ENCODE measurements at places on chromosomes 13 and 19.

DNA sequence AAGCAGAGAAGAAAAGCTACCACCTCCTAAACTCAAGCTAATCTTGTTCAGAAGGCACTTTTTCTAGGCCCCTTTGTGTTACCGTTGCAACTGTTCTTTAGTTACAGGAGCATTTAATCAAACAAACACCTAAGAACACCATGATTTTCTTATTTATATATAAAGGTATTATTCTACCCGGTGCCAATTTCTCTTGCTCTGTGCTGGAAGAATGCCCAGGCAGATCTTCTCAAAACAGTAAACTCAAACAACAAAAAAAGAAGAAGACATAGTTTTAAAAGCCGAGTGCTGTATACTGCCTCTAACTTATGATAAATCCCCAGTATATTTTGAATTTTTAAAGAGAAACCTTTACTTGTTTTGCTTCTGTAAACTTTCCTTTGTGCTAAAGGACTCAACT is 20.4 kb downstream of the SLC7A1 start:
- no peak for DNase-seq

GRCh38 chr13:71626421-71627117 is 240.4 kb downstream of the DACH1 start:
- no peak for DNase-seq

DNA sequence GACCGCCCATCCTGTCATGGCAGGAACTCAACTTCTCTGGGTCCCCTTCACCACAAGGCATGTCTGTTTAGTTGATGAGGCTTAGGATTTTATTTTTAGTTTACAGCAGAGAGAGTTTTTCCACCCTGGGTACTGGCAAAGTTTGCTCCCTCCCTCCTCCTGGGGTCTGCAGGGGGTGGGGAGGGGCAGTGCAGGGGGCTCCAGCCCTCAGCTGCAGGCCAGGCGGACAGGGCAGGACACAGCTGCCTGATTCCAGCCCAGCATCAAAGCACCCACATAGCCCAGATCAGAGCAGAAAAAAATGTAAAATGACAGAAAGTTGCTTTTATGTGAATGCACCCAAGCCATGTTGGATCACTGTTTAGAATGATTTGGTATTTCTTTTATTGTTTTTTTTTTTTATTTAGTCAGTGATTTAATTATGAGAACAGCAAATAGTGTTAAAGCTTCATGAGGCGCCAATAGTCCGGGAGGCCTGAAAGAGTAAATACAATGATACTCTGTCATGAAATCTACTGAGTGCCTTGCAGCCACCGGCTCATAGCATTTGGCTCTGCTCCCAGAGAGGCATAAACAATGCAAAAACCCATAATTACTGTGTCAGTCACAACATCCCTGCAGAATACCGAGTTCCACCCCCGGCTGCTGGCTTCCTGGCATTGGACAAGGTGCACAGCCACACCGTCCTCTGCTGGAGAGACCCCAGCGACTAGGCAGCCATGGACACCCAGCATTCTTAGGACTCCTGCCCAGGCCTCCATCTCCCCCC is 923.5 kb downstream of the UQCRFS1 start:
- DNase-seq, result no peak

DNA sequence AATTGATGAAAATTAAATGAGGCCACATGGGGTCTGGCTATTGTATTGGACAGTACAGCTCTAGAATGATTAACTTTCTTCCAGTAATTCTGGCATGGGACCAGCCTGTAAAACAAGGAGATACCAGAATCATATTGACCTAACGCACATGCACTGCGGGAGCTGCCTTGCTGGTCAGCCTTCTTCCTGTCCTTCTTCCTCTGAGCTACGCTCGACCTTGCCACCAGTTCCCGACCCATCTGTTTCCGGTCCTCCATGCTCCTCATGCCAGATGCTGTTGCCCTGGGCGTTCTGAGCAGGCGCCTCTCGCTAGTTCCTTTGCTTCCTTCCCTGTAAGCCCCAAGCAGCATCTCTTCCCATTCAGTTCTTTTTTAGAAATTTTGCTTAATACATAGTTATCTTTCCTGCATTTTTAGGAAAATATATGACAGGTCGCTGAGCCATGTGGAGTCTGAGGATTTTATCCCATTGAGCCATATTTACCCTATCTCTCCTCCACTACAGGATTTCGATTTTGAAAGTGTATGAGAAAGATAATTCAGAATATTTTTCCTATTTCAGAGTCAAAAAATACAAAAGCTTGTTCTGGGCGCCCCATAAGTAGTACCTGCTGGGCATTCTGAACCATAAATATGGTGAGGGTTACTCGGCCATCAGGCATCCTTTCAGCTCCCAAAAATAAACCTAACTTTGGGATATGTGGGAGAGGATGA is 38.6 kb downstream of the TNFRSF19 start:
- no peak for DNase-seq

DNA sequence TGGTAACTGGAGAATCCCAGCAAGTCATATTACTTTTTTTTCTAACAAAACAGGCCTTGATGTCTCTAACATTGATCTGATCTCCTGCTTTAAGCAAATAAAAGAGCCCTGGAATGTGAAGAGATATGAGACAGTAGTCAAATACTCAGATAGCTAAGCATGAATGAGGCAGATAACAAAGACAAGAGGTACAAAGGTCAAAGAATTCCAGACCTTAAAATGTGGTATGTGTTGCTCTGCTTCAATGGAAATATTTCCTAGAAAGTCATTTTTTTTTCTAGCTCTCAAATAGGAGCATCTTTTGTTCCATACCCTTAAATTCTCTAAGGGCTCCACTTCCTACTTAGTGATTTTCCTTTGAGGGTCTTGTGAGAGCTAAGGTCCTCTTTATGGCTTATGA is 54.6 kb downstream of the ZNF254 start:
- no peak for DNase-seq

DNA sequence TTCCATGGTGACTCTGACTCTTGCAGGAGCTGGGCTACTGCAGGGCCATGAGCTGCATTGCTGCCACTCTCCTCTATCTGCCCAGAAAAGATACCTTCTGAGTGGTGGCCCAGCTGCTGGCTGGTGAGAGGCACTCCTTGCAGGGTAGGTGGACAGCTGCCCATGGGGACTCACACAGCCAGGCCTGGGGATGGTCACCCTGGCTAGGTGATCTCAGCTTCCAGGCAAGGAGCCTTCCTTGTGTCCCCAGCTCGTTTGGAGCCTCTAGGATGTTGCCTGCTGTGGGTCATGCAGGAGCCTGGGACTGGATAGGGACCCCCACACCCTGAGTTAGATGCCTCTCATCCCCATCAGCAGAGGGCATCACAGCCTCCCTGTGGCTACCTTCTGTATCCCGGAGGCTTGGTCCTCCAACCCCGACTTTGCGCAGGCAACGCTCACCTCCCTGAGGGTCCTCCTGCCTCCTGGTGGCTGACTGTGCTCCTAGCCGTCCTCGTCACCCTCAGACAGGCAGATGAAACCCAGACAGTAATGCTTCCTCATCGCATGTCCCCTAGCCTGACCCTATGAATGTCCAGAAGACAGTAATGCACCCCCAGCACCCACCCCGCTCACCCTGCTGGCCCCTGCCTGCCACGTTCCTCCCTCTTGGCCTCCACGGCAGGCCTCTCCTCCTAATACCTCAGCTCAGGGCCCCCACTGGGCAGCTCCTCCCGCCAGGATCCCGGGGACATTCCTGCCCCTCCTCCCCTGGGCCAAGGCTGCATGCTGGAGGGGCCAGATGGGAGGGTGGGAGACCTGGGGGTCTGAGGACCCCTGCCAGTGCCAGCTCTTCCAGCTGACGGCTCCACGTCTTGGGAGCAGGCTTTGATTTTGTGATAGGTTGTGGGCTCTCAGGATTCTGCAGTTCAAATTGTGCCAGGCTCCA is 13.6 kb upstream of the ZNF14 start:
- peak; percentile 68 for DNase-seq

GRCh38 chr19:6402058-6402457 is 9.1 kb upstream of the GTF2F1 start:
- DNase-seq, result no peak

- DNase-seq, result peak; percentile 52
These were observed 9.7 kb downstream of the PALM start for GRCh38 chr19:718251-718951.

DNA sequence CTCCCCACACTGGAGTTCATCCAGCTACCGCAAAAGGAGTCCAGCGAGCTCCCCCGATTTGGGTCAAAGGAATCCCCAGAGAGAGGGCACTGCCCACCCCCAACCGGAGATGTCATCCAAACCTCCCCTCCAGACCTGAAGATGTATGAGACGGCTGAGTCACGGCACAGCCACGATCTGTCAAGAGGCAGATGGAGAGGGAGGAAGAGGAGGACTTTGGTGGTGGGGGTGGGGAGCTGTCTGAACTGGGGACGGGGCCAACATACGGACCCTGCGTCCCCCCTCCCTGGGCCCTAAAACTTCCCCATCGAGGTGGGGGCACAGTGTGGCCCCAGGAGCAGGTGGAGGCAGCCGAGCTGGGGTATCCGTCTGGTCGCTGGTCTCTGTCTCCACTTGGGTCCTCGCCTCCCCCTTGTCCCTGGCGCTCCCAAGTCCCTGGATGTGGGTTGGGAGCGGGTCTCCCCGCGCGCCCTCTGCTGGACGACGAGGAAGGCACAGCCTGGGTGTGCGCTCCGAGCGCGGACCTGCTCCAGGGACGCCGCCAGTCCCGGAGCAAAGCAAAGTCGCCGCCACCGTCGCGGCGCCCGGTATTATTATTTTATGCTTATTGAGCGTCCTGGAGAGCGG is 3.8 kb downstream of the PDE4A start:
- DNase-seq, result peak; percentile 87

DNA sequence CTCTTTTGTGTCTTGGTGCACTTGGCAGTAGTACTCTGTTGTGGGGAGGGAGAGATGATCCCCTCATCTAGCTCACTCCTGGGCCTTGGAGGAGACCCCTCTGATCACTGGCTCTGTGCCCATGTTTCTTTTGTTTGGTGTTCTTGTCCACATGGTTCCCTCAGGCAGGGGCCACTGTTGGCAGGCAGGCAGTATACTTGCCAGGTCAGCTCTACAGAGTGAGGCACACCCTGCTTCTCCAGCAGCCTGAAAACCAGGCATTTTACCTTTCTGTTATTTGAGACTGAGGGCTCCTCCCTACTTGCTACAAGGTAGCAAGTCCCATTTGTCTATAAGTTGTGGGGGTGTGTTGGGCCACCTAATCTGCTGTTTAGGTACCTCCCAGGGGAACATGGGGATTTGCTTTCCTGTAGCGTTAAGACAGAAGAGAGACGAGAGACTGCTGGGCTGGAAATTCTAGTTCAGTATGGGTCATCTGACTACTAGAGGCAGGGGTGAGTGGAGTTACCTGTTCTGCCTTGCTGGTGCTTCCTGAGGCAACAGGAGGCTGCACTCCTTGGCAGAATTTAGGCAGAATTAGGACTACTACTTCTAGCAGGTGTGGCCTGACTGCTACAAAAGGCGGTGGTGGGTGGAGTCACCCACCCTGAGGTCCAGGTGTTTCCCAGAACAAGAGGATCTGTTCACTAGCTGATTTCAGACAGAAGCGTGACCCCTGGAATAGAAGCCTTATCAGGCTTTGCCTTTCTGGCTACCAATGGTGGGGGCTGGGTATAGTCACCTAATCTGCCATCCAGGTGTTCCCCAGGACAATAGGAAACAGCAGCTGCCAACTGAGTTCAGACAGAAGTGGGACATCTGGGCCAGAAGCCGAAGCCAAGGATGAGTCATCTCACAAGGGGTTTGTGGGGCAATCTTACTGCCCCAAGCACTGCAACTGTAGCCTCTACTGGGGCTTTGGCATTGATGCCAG is 843.0 kb upstream of the ATXN8OS start:
- no peak for DNase-seq

DNA sequence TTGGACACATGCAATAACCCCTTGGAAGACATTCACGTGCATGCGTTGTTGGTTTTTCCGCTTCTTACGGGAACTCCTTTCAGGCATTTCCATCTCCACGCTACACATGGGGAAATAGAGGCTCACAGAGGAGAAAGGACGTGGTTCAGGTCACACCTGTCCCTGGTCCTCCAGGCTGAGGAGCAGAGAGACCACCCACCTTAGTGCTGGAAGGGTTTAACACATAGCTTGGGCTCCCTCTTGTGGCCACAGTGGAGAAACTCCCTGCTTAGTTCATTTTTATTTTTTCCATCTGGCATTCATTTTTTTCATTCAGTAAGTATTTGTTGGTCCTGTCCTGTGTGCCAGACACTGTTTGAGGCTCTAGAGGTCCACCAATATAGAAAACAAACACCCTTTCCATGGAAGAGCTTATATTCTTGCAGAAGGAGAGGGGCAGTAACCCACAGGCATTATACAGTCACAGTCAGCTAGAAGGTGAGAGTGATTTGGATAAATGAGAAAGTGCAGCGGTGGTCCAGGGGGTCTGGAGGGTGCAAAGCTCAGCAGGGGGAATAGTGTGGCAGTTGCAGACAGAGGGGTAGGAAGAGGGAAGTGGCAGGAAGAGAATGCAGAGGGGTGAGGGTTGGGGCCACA is 24.2 kb upstream of the TTYH1 start:
- peak; percentile 94 for DNase-seq

DNA sequence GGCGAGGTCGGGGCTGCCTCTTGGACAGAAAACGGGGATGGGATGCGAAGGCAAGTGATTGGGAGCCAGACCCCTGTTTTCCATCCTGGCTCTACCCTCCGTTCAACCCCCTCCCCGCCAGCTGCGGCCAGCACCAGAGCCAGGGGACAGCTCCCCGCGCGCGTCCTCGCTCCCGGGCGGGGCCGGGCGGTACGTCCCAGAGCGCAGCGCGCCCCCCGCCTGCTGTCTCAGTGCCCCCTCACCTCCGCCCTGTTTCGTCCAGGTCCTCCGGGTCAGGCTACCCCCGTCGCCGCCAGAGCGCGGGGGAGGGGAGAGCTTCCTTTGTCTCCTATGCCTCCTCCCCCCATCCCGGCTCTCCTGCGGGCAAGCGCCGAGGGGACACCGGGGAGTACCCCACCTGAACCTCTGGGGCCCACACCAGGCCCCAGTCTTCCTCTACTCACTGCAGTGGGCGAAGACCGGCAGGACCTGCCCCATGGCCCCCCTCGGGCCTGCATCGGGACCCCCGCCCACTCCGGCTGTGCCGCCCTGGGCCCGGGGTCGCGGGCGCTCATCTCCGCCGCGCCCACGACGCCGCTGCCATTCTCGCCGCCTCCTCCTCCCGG is 396 bp downstream of the RTN2 start:
- DNase-seq, result peak; percentile 86

All from GM23338 (cell line).